Testis (tissue), 5 donors: ENCODE measurements at places on chromosomes 7 and 10. TPM values are rescaled to one million over a fixed set of nuclear protein-coding genes. Genes with fewer than 3 reads are reported as not detected.

DNA sequence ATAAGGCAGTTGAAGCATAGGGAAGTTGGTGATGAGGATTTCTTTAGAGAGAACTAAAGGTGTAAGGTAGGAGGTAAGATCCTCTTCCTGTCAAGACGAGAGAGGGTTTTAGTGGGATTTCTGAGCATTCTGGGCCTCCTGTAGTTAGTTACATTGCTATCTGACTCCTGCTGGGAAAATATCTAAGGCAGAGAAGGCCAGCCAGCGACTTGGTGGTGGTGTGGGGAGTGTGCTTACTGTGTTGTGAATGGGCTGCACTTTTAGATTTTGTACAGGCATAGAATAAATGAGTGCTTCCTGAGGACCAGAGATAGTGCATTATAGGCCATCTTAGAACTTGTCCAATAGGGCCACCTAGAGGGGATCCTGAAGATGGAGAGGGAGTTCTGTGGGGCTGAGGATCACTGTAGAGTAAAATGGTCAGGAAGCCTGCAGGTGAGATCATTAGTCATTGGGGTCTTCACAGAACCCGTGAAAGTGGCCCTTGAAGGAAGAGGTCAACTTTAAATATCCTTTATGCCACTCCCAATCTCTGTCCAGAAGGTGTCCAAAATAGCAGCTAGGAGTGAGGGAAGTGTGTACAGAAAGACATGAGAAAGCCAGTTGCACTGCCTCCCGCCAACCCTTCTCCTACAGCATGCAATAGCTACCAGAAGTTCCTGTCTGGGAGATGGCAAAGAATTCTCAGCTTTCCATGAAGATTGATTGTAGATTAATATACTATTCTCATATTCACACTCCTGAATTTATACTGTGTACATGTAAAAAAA is 266.6 kb downstream of the POLR1F start:
- H3K27me3 ChIP-seq = no peaks in the 10 kb centered on the region
- no peaks in the 10 kb centered on the region for H3K4me1 ChIP-seq
- H3K36me3 ChIP-seq = no peaks in the 10 kb centered on the region

- peak overlapping the region; percentile 95 for H3K27ac ChIP-seq
- no peaks in the 10 kb centered on the region for H3K27me3 ChIP-seq
- DNase-seq = no peak
- no peaks in the 10 kb centered on the region for H3K36me3 ChIP-seq
- H3K4me3 ChIP-seq = peak overlapping the region; percentile 86
- peaks cover 18% of the 10 kb centered on the region for H3K4me1 ChIP-seq
These were observed 285 bp downstream of the CSTF2T start for GRCh38 chr10:51699145-51699474.

GRCh38 chr7:99707096-99707495 is 27.3 kb upstream of the CYP3A5 start:
- H3K4me3 ChIP-seq = no peak overlapping the region
- no peaks in the 10 kb centered on the region for H3K4me1 ChIP-seq
- H3K36me3 ChIP-seq = no peaks in the 10 kb centered on the region
- H3K27me3 ChIP-seq = no peaks in the 10 kb centered on the region

GRCh38 chr10:113957013-113957412 is 86.7 kb upstream of the ADRB1 start:
- H3K36me3 ChIP-seq = no peaks in the 10 kb centered on the region
- no peaks in the 10 kb centered on the region for H3K27me3 ChIP-seq
- H3K4me1 ChIP-seq = no peaks in the 10 kb centered on the region
- DNase-seq = no peak
- no peak overlapping the region for H3K27ac ChIP-seq
- no peak overlapping the region for H3K4me3 ChIP-seq

- no peak overlapping the region for H3K27ac ChIP-seq
- no peaks in the 10 kb centered on the region for H3K36me3 ChIP-seq
- H3K4me3 ChIP-seq = no peak overlapping the region
- no peaks in the 10 kb centered on the region for H3K27me3 ChIP-seq
- no peak for DNase-seq
These were observed 80.5 kb downstream of the TBXAS1 start for GRCh38 chr7:139909379-139910050.

GRCh38 chr10:111303887-111304286 is 227.1 kb downstream of the ADRA2A start:
- H3K27ac ChIP-seq = no peak overlapping the region
- no peaks in the 10 kb centered on the region for H3K36me3 ChIP-seq
- no peaks in the 10 kb centered on the region for H3K4me1 ChIP-seq
- H3K27me3 ChIP-seq = no peaks in the 10 kb centered on the region

DNA sequence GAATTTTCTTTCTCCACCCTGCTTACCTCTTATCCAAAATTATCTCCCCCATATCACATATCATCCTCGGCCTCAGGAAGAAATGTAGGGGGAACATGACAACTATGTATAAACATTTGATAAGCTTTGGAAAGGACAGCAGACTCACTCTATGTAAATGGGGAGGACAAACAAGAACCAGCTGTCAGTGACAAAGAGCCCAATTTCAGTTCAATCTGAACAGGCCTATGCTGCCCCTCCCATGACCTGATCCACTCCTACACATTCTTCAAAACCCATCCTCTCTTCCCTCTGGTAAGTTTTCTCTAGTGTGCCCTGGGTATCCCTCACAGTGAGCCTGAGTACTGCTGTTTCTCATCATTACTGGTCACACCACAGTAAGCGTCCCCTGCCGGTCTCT is 20.8 kb downstream of the FZD9 start:
- H3K27ac ChIP-seq = no peak overlapping the region
- no peak overlapping the region for H3K4me3 ChIP-seq
- no peaks in the 10 kb centered on the region for H3K27me3 ChIP-seq
- DNase-seq = no peak

GRCh38 chr7:139034336-139034735 is 1.5 kb downstream of the ZC3HAV1L start:
- no peaks in the 10 kb centered on the region for H3K36me3 ChIP-seq
- no peak for DNase-seq
- no peak overlapping the region for H3K27ac ChIP-seq
- H3K27me3 ChIP-seq = no peaks in the 10 kb centered on the region
- H3K4me1 ChIP-seq = peaks cover 8% of the 10 kb centered on the region

GRCh38 chr10:116240157-116240950 is 32.7 kb downstream of the GFRA1 start:
- H3K27ac ChIP-seq = no peak overlapping the region
- H3K4me1 ChIP-seq = no peaks in the 10 kb centered on the region
- no peak overlapping the region for H3K4me3 ChIP-seq
- H3K27me3 ChIP-seq = no peaks in the 10 kb centered on the region
- no peak for DNase-seq
- H3K36me3 ChIP-seq = no peaks in the 10 kb centered on the region

- peaks cover 9% of the 10 kb centered on the region for H3K4me1 ChIP-seq
- no peaks in the 10 kb centered on the region for H3K27me3 ChIP-seq
- H3K36me3 ChIP-seq = no peaks in the 10 kb centered on the region
- no peak for DNase-seq
These were observed 427 bp downstream of the PYROXD2 start for GRCh38 chr10:98414578-98414931.

The EFCAB10 gene
- 9.8 TPM for total RNA-seq

The ACSL5 gene
- 10.1 TPM for total RNA-seq
